ENCODE measurements at places on chromosomes 3 and 15.

- DNase-seq, result no peak
Observed at GRCh38 chr3:169666376-169667165, 3.1 kb upstream of the MECOM start.

DNA sequence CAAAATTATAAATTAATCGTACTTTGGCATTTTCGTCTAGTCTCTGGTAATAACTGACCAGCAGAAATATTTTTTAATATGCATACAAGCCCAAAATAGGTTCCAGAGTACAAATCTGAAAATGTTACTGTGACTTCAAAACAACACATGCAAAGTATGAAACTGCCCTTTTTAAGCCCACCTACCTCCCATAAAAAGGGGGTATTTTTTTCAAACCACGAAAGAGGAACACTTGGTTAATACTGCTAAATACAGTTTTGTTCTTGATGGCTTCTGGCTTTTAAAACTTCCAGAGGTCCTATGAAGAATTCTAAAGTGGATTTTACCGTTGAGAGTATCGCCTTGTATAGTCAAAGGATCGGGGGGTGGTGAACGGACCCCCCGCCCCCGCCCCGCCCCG lies 610.7 kb downstream of the FOXP1 start:
- DNase-seq, result no peak

- no peak for DNase-seq
Observed at GRCh38 chr15:93360318-93360717, 271.3 kb upstream of the RGMA start.

DNA sequence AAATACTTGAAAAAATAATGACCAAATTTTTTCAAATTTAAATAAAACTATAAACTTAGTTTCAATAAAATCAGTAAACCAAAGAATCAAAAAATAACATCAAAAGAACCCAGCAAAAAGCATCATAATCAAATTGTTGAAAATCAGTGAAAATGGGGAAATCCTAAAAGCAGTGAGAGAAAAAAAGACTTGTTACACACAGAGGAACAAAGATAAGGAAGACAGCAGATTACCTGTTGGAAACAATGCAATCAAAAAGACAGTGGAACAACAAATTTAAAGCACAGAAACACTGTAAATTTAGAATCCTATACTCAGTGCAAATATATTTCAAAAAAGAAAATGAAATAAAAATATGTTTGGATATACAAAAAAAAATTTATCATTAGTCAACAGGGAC lies 156.2 kb upstream of the LMCD1 start:
- no peak for DNase-seq

- DNase-seq, result no peak
Observed at GRCh38 chr3:109643590-109643989, 306.2 kb upstream of the DPPA4 start.

DNA sequence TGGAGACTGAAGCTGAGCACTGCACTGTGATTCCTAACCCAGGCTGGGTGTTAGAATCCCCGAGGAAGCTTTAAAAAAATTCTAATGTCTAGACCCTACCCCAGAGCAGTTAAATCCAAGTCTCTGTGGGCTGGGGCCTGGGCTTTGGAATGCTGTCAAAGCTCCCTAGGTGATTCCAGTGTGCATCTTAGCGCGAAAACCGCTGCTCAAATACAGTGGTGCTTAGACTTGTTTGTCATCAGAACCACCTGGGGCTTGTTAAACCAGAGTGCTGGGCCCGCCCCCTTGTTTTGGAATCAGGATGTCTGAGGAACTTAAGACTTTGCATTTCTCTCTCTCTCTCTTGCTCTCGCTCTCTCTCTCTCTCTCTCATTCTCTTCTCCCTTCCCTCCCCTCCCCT lies 20.7 kb downstream of the RHCG start:
- no peak for DNase-seq

GRCh38 chr3:29937185-29937584 lies 656.3 kb downstream of the RBMS3 start:
- no peak for DNase-seq

DNA sequence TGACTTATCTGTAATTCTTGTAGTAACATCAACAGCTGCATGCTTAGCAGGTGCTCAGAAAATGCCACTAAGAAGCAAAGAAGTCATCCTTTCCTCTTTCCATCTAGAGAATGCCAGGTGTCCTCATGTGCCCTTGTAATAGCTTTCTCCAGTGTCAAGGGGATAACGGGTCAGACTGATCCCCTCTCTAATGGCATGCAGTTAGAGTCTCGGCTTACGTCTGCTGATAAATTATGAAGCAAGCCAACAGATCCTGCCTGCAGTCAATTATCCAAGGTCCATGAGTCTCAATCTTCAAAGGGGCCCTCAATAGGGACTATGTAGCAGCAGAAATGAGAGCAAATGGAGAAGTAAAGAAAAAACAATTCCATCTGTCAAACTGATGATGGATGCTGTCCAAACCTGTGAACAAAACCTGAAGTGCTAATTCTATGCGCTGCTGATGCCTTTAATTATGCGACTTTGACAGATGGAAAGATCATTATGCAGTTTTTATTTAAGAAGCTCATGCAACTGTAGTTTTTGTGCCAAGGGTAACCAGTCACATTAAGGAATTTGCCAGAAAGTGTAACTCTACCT lies 162.8 kb upstream of the PEX5L start:
- no peak for DNase-seq

DNA sequence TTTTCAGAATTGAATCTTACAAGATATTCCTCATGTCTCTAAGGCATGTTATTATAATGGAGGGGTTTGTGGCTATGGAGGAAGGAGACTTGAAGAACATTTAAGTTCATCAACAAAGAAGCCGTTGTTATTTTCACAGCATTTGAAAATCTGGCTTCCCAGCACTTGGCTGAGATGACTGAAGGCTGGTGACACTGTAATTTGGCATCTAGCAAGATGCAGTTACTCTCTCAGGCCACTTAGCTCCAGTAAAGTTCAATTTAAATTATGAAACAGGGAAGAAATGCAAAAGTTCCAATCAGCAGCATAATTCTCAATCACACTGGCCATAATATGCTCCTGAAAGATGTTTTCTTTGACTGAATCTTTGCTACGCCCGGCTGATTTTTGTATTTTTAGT lies 139.4 kb upstream of the NUDT16 start:
- DNase-seq, result no peak

DNA sequence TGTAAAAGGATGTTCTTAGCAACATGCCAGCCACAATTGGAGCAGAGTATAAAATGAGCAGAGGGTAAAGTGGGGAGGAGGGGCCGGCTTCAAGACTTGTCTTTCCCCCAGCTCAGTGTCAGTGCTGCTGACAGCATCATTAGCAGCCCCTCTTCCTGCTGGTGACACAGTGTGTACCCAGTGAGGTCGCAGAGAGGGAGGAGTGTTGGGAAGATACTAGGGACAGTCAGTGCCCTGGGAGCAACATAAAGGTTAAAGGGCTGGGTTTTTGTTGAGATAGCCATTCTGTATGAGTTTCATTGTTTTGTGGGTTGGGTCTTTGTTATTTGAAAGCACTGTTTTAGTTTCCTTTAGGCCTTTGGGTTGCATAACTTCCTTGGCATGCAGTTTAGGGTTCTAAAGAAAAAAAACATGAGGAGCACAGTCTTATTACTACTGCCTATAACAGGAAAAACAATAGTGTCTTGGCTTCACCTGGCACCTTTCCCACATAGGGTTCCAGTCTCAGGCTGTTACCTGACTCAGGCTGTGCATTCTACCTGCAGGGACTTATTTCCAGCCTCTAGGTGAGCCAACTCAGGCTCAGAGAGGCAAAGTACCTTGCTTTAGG lies 94.1 kb upstream of the SKOR1 start:
- DNase-seq, result no peak

- DNase-seq, result no peak
Observed at GRCh38 chr3:54157860-54158259, 35.5 kb downstream of the CACNA2D3 start.

DNA sequence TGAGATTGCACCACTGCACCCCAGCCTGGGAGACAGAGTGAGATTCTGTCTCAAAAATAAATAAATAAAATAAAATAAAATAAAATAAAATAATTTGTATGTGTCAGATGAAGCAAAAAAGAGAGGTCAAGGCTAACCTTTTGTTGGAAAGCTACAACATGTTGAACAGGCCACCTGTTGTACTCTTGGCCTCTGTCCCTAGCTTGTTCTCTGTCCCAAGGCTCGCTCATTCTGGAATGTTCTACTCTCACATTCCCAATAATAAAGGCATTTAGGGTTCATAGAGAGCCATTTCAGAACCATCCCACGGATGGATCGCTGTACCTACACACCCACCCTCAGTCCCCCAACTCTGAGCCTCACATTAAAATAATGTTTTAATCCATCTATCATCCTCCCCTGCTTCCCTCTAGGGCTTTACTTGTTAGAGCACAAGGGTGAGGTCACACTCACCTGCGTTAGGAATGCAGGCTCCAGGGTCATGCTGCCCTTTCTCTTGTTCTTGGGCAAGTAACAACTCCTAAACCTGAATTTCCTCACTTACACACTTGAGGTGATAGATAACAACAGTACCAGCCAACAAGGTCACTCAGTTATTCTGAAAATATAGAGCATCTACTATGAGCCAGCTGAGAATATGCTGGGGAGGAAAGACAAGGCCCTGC lies 24.9 kb upstream of the KCTD6 start:
- DNase-seq, result no peak

GRCh38 chr3:133938770-133939462 lies 43.2 kb upstream of the RAB6B start:
- DNase-seq, result no peak

DNA sequence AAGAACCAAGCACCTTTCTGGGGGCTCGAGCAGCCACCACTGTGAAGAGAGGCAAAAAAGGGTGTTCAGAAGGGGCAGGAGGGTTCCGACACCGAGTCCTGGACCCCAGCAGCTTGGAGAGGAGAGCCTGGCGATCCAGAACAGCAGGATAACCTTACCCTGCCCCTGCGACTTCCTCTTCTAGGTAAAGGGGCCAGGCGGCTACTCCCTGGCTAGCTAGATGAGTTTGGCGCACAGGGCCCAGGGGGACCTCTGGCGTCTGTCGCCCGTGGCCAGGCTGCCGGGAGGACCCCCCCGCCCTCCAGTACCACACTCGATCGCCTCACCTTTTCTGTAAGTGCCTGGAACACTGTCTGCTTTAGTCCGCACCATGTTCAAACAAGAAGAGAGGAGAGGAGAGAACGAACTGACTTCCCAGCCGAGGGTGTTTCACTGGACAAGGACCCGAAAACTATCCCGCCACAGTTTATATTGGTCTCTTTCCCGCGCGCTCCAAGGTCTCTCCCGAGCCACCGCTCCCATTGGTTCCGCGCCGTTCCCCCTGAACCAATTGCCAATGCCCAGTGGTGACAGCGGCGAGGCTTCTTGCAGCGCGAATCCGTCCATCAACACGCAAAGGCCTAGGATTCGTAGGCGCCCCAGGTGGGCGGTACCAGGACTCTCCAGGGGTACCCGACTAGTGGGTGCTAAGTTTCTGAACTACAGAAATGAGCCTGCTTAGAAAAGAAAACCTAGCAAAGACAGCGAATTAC lies at the start of gene PCLAF:
TSS of gene PCLAF (minus strand) at position 442 of the 752 bp plus-strand sequence. CDS start at position 372, 70 bp downstream.
- DNase-seq, result peak; percentile 64

- DNase-seq, result no peak
Observed at GRCh38 chr3:53003320-53003719, 42.6 kb downstream of the SFMBT1 start.
